Endothelial cell of coronary artery (primary cell): ENCODE measurements at places on chromosomes 16 and 17. TPM values are rescaled to one million over a fixed set of nuclear protein-coding genes. Genes with fewer than 3 reads are reported as not detected.

Gene KRTAP9-8
- not detected in 2 replicates for total RNA-seq

Gene KLHL10
- total RNA-seq: 0.18 TPM in 1 of 2 replicates, not detected in the other

Gene MRPS23
- total RNA-seq: 42.4 and 56.4 TPM in 2 replicates

Gene FNDC8
- total RNA-seq: not detected in 2 replicates

Gene CA7
- not detected in 2 replicates for total RNA-seq

Gene ZNF750
- 0.09 TPM in 2 replicates for total RNA-seq

Gene MRPL28
- total RNA-seq: 85.7 and 112 TPM in 2 replicates

Gene CPD
- 106 and 181 TPM in 2 replicates for total RNA-seq
